Hepatocyte (in vitro differentiated cells): ENCODE measurements at places on chromosomes 6 and 20. TPM values are rescaled to one million over a fixed set of nuclear protein-coding genes. Genes with fewer than 3 reads are reported as not detected.

The TMEM244 gene
- not detected in 2 replicates for total RNA-seq

The TNFRSF21 gene
- 43.3 and 52.1 TPM in 2 replicates for total RNA-seq

The NRSN1 gene
- total RNA-seq = not detected in 2 replicates

The PTGIS gene
- 22.5 and 26.1 TPM in 2 replicates for total RNA-seq

- DNase-seq = peak; percentile 83
- peak overlapping the region; percentile 58 for H3K27ac ChIP-seq
- no peaks in the 10 kb centered on the region for H3K27me3 ChIP-seq
- no peak overlapping the region for H3K4me3 ChIP-seq
- no peaks in the 10 kb centered on the region for H3K36me3 ChIP-seq
- H3K4me1 ChIP-seq = peaks cover 4% of the 10 kb centered on the region
These were observed 44.9 kb upstream of the ID1 start for GRCh38 chr20:31560094-31560745.

GRCh38 chr6:11194356-11195218 is 37.9 kb downstream of the NEDD9 start:
- no peaks in the 10 kb centered on the region for H3K36me3 ChIP-seq
- peak overlapping the region; percentile 67 for H3K27ac ChIP-seq

- no peak overlapping the region for H3K4me3 ChIP-seq
- H3K36me3 ChIP-seq = no peaks in the 10 kb centered on the region
- no peak overlapping the region for H3K27ac ChIP-seq
- H3K4me1 ChIP-seq = no peaks in the 10 kb centered on the region
These were observed 50.7 kb downstream of the NOX3 start for GRCh38 chr6:155404937-155405336.

- DNase-seq = no peak
- H3K36me3 ChIP-seq = no peaks in the 10 kb centered on the region
- H3K4me1 ChIP-seq = no peaks in the 10 kb centered on the region
- no peaks in the 10 kb centered on the region for H3K27me3 ChIP-seq
- no peak overlapping the region for H3K27ac ChIP-seq
- H3K4me3 ChIP-seq = no peak overlapping the region
These were observed 143.6 kb upstream of the JARID2 start for GRCh38 chr6:15102241-15102640.
